ENCODE measurements at places on chromosomes 1 and 21. TPM values are rescaled to one million over a fixed set of nuclear protein-coding genes. Genes with fewer than 3 reads are reported as not detected.

- DNase-seq = no peak
Observed at GRCh38 chr1:162136760-162137159, 67.3 kb downstream of the NOS1AP start.

ACP6 gene
- total RNA-seq = 21.6 TPM

TAS1R1 gene
- total RNA-seq = not detected

DNA sequence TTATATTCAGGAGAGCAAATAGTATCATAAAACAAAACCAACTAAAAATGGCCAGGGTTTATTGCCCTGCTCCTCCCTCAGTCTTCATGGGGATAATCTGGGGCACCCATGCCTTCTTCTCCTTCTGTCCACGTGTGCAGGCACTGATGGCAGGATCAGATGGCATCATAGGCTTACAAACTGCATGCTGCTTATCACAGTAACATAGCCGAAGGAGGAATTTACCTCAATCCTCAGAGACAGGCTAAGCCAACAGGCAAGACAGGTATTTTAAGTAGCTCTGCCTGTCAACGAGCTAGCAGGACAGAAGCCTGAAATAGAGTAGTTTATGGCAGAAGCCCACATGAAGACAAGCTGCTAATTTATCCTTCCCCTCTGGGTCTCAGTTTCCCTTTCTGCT lies 9.4 kb downstream of the LAMB3 start:
- DNase-seq = peak; percentile 79

CELA2A gene
- total RNA-seq = 3.6 TPM

PLPPR4 gene
- 0.48 TPM for total RNA-seq

IFI44L gene
- total RNA-seq = 2.1 TPM

GRCh38 chr1:7376676-7377075 lies 394.4 kb upstream of the VAMP3 start:
- DNase-seq = peak; percentile 5

DNA sequence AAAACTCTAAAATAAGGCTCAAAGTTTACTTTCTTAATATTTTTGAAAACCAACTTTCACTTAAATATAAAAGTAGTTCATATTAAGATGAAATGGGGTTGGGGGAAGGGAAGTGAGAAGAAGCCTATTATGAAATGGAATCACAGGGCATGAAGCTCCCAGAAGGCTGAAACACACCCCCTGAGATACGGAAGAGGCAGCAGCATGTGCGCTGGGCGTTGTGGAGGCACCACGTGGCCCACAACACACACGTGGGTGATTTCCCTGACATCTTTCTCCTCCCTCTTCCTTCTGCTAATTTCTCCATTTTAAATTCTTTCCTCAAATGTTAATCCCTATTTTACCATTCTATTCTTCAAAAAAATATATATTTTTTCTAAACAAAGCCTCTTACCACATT lies 35.6 kb upstream of the SEC16B start:
- DNase-seq = no peak

- DNase-seq = peak; percentile 22
Observed at GRCh38 chr1:153610811-153611301, 2.1 kb downstream of the S100A16 start.

LIN28A gene
- not detected for total RNA-seq

- DNase-seq = no peak
Observed at GRCh38 chr1:30953685-30954084, 45.1 kb upstream of the SDC3 start.

DNA sequence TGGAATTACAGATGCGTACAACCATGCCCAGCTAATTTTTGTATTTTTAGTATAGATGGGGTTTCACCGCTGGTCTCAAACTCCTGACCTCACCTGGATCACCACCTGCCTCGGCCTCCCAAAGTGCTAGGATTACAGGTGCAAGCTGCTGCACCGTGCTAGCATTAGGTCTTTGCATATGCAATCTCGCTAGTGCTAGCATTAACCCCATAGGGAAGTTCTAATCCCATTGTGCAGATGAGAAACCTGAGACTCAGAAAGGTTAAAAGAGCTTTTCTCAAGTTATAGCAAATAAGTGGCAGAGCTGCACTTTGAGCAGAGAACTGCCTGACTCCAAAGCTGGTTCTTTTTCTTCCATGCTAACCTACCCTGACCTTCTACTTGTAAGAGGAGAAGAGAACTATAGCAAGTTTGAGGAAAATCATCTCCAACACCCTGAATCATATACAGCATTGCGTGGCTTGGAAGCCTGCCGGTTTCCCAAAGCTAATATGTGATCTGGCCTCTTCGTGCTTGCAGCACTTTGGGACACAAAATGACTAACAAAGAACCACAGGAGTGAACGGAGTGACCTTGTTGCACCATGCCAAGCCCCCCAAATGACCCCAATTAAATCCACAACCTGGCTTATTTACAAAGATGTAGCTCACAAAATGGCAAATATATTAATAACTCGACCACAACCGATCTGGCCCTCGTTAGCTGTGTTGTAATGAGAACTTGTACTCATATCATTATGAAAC lies 185.1 kb downstream of the TM2D1 start:
- DNase-seq = no peak

SH2D2A gene
- 1.9 TPM for total RNA-seq

GRCh38 chr1:222048094-222048595 lies 306.3 kb upstream of the DUSP10 start:
- DNase-seq = no peak

DNA sequence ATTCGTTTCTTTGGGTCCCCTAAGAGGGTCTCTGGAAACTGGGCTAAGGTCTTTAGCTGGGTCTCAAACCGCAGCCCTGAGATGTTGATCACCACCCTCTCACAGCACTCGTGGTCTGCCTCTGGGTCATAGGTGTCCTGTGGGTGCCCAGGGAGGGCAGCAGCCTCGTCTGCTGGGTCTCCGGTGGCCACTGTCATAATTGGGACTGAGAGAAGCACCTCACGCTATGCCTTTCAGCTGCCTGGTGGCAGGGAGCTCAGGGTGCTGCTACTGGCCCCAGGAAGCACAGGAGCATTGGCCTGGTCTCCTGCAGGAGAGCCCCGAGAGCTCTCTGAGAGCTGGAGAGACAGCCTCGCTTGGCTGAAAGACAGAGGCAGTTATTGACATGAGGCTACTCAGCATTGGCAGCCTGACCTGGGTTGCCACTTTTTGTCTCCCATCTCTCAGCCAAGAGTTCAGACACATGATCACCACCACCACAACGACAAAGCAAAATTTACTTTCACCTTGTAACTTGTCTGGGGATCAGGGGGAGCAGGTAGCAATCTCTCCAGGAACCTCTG lies 1.5 kb downstream of the KCNA2 start:
- DNase-seq = no peak

DNA sequence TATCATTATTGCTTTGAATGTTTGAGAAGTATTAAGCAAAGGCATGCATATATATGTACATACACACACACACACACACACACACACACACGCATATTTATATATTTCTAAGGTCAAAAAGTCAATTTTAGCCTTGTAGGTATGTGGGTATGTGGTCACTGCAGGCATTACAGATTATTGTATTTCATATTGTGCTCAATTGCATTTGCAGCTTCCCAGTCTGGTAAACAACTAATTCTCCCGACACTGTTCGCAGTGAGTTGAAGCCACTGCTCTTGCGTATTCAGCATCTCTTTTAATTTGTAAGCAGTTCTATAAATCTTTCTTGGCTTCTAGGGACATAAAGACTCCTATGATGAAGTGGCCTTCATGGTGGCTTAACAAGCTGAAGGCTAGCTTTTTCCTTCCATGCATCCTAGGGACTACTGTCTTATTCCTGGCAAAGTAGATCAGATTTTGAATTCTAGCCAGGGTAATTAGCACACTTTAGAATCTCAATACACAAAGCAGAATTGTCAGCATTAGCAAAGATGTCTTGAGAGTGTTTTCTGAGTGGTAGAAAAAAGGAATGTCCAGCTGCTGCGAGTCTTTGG lies 368.6 kb upstream of the NEGR1 start:
- DNase-seq = no peak

GRCh38 chr1:2583871-2584351 lies 2.7 kb upstream of the PRXL2B start:
- DNase-seq = peak; percentile 57

GRCh38 chr21:45075596-45076244 lies 1.3 kb downstream of the ADARB1 start:
- DNase-seq = no peak

DNA sequence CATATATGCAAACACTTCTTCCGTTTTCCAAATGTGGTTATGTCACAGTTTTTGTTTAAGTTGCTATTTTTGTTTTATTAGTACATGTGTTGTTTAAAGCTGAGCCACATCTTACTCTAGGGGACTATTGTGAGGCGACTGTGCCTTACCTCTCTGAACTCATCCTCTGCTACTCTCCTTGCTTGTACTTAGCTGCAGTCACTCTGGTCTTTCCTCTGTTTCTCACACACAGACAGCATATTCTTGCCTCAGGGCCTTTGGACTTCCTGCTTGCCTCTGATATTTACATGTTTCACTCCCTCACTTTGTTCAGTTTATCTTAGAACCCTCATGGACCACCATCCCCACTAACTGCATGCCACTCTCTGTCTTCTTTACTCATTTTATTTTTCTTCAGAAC lies 101.1 kb downstream of the MACF1 start:
- DNase-seq = no peak

GRCh38 chr1:175287377-175287776 lies 94.8 kb upstream of the KIAA0040 start:
- no peak for DNase-seq

GRCh38 chr1:160232911-160233310 lies 27.7 kb downstream of the PEA15 start:
- no peak for DNase-seq

DNA sequence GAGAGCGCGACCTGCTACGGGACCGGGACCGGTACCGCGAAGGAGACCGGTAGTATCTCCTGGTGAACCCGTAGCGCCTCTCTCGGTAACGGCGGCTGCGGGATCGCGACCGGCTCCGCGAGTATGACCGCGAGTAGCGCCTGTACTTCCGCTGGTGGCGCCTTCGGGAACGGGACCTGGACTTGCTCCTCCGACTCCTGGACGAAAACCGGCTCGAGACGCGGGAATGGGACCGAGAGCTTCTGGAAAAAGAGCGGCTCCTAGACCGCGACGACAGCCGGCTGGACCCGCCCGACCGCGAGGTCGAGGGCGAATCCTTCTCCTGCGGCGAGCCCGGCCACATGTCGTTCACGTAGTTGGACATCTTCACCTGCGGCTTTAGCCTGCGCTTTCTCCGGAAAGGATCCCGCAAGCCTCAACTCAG lies 642 bp downstream of the RSRP1 start:
- DNase-seq = no peak

PLEKHN1 gene
- total RNA-seq = 0.64 TPM

DNA sequence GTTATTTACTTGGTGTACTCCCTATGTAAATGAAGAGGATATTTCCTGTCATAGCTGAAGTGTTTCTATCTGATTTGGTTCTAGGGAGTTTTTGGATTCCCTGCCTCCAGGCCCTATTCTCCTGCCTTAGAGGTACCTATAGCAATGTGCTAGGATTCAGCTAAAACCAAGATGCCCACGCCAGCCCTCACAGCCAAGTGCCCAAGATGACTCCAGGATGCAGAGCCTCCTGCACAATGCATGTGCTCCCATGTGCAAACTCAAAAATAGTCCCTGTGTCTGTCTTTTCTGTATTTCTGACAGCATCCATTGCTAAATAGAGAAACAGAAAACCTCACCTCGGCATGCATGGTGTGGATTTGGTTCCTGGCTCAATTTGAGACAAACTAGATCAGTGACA lies 887 bp upstream of the TARBP1 start:
- DNase-seq = no peak

DNA sequence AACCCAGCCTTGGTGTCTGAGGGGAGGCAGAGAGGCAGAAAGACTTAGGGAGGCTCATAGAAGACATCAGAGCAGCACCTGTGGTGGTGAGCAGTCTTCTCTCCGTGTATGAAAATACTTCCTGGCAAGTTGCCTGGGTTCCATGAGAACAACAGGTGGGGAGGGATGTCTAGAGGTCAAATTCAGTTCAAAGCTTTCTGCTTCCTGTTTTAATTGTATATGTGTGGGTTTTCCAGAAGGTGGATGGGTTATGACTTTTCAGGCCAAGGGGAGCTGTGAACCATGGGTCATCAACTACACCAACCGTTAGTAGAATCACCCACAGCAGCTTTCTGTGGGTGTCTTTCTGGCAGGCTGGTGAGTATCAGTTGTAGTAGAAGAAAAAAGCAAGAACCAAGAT lies 4.1 kb upstream of the FCRL2 start:
- DNase-seq = peak; percentile 42

GRCh38 chr1:190192627-190193026 lies 285.0 kb downstream of the BRINP3 start:
- DNase-seq = no peak

DNA sequence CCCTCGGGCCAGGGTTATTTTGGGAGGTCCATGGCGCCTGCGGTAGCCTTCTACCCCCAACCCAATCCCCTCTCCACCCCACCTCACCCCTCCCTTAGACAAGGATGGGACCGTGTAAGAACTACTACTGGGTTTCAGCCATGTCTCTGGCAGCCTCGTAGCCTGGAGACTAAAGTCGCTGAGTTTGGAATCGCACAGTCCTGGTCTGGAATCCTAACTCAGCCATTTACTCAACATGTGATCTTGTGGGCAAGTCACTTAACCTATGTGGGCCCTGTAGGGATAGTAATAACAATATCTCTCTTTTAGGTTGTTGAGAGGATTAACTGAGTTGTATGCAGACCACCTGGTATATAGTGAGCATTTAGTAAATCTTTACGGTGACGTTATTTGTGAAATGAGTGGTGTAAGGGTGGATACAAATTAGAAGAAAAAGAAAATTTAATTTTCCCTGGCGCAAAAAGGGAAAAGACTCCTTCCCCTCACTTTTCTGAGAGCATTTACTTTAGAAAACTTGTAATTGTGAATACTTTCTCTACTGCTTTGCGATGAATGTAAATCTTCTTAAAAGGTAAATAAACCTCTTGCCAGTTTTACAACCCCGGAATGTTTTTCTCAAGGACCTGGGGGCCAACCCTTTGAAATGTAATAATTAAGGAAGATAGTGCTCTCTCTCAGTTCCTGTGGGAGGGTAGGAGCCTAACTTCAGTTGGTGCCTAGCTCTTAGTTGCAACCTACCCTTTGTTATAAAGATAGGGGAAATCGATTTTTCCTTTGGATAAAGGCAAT lies 615 bp upstream of the MRPS15 start:
- no peak for DNase-seq

GRCh38 chr1:202915146-202915545 lies 11.9 kb downstream of the KLHL12 start:
- no peak for DNase-seq

DNA sequence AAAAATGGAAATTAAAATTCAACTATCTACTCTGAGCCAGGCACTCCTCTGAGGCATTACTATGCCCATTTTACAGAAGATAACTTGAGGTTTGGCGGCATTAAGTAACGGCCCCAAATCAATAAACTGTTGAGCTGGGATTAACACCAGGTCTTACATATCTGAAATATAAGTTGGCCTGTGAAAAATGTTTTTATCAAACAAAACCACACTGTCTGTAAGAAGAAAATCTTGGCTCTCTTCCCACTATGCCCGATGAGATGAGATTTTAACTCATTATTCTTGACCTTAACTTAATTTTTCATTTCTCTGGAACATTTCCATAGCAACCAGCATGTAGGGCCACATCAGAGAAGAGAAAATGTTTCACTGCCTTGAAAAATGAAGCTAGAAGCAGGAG lies 21.8 kb downstream of the RC3H1 start:
- no peak for DNase-seq

- DNase-seq = peak; percentile 71
Observed at GRCh38 chr1:201916649-201917249, 28.1 kb downstream of the SHISA4 start.
